Stimulated activated CD4-positive, alpha-beta T cell treated with anti-CD3 and anti-CD28 coated beads, Interleukin-12 subunit alpha, Interleukin-12 subunit beta, amount 100 ng/mL, for 48 hours (primary cell): ENCODE measurements at places on chromosomes 4 and X.

GRCh38 chr4:86300516-86300915 is 59.3 kb downstream of the MAPK10 start:
- DNase-seq, result no peak

GRCh38 chr4:105122350-105122749 is 24.3 kb upstream of the TET2 start:
- no peak for DNase-seq

DNA sequence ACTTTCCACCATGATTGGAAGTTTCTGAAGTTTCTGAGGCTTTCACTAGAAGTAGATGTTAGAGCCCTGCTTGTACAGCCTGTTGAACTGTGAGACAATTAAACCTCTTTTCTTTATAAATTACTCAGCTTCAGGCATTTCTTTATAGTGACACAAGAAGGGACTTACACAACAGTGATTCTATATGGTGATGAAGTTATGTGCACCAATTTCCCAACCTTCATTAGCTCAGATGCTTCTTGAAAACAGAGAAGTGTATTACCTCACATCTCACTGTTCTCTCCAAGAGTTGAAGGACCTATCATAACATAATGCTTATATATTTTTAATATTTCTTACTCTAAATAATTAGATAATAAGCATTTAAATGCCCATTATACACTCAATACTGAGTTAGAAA is 202.1 kb upstream of the ANXA10 start:
- DNase-seq, result no peak

- no peak for DNase-seq
These were observed 24.2 kb downstream of the CHST7 start for GRCh38 chrX:46597771-46598170.

DNA sequence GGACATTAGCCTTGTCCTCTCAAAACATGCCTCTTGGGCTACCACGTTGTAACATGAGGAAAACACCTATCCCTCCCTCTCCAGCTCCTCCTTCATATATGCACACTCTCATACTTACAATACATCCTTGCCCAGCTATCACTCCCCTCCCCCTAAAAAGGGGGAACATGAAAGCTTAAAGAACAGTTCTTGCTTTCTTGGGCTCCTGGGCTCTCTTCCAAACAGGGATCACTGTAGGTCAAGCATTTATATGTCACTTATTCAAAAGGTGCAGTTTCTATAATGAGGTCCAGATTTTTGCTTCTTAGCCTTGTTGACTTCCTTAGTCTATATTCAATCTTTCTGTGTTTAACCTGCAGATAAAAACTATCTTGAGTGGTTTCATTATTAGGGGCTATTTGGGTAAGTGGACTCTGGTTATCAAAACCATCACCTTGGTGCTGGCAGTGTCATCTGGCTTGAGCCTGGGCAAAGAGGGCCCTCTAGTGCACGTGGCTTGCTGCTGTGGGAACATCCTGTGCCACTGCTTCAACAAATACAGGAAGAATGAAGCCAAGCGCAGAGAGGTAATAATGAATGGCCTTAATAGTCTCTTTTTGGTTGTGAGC is 119.4 kb downstream of the AKAP4 start:
- DNase-seq, result peak; percentile 0

DNA sequence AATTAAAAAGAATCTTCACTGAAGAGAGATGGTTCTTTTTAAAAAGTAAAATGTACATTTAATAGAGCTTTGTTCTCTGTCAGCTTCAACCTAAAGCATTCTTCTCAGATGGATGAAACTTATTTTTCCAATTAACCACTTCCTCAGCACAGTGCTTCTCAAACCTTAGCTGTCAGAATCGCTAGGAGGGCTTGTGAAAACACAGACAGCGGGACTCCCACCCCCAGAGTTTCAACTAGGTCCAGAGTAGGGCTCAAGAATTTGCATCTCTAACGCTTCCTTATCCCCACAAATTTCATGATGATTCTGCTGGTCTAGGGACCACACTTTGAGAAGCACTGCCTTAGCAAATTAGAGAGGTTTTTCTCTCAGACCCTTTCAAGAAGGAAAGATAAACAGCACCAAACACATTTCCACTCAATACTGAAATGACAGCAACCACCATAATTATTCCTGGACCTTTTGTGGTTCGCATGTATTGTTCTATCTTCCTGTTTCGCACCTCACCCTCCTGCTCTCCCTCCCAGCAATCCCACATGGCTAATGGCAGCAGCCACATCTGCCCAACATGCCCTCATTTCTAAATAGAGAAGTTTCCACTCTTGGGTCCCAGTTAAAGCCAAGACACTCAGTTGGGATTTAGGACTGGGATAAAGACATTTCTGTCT is 73.2 kb downstream of the ZNF827 start:
- no peak for DNase-seq

DNA sequence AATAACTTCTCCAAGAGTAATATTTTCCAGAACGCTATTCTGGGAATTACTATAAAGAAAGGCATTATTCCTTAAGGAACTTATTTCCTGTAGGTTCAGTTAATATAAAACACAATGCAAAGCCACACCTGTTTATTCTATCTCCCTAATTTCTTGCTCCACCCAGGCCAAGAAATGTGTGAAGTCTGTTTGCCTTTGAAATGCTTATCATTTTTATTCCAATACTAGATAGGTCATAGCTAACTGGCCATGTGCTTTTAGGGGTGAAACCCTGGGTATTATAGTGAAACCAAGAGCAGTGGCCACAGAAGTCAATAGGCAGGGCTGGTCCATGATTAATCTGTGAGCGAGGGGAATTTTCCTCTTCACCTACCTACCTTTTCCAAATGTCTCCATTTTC is 14.8 kb downstream of the CXCL3 start:
- DNase-seq, result no peak

- no peak for DNase-seq
These were observed 19.2 kb downstream of the PPP3CA start for GRCh38 chr4:101328063-101328602.

- no peak for DNase-seq
These were observed 62.4 kb downstream of the TSC22D3 start for GRCh38 chrX:107713203-107713542.

DNA sequence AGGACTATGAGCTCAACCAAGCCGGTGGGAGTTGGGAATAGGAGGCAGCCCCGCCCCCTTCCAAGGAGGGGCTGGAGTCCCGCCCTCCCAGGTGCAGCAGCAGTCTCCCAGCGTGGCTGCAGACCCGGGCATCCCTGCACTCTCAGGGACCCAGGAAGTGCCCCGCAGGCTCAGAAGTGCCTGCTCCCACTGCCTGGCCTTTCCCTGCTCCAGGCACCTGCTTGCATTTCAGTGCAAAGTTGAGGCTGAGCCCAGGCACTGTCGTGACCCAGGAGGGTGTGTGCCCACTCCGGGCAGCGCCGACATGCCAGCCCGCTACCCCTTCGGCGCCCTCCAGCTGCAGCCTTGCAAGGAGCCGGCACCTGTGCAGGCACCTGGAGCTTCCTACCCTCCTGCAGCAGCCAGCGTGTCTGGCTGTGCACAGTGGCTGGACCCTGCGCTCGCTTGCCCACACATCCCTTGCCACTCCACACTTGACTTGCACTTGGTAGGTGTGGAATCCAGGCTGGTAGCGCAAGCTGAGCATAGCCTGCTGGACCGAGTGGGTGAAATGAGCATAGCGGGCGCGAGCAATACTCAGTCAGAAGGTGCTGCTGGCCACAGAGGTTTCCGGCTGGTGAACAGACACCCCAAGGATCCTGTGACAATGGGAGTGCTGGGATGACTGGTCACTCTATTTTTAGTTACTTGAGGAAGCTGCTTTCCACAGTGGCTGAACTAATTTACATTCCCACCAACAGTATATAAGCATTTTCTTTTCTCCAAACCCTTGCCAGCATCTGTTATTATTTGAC is 236.3 kb downstream of the PCDH10 start:
- DNase-seq, result no peak

DNA sequence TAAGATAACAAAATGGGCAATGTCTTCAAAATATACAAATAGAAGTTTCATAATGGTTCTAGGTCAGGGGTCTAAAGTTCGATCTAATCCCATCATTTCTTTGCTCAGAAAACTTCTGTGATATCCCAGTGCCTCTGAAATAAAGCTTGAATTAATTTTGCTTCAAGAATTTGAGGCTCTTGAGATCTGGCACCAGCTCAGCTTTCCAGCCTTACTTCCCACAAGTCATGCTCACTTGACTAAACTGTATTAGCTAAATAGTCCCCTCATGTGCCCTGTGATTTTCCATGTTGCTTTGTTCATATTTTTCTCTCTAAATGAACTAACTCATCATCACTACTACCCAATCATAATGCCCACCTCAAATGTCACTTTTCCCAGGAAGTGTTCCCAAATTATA is 50.8 kb upstream of the MBNL3 start:
- no peak for DNase-seq

DNA sequence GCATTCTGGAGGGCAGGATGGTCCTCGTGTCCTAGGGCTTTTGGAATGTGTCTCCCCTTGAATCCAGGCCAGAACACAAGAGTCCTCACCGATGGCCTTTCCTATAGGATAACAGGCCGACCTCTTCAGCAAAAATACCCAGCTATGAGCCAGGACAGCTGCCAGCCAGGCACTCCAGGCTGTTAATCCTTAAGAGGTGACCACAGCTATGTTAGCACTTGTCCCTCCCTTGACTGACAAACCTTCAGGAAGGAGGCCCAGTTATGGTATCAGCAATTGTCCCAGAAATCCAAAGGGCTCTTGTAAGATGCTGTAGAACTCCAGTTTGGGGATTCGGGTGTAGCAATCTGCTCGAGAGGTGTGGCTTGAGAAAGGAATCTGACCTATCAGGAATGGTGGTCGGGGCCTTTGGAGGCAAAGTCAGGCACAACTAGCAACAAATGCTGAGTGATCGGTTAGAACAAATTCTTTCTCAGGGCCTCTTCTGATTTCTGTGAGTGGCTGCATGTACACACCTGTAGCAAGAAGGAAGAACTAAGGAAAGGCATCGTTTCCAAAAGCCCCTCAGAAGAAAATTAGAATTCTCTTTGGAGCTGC is 54.6 kb downstream of the PTCHD1 start:
- no peak for DNase-seq

DNA sequence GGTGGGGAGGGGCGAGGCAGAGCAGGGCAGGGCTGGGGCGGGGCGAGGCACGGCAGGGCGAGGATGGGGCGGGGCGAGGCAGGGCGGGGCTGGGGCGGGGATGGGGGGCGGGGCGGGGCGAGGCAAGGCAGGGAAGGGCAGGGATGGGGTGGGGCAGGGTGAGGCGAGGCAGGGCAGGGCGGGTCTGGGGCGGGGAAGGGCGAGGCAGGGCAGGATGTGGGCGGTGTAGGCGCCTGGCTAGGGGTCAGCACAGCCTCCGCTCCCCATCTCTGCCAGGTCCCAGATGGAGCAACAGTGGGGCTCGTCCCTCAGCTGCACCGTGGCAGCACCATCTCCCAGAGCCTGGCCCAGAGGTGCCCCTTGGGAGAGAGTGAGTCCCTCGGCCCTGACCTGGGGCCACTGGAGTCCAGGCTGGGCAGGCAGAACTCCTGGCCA is 4.2 kb upstream of the SRPK3 start:
- no peak for DNase-seq

GRCh38 chr4:152738827-152739226 is 40.7 kb downstream of the TIGD4 start:
- no peak for DNase-seq

DNA sequence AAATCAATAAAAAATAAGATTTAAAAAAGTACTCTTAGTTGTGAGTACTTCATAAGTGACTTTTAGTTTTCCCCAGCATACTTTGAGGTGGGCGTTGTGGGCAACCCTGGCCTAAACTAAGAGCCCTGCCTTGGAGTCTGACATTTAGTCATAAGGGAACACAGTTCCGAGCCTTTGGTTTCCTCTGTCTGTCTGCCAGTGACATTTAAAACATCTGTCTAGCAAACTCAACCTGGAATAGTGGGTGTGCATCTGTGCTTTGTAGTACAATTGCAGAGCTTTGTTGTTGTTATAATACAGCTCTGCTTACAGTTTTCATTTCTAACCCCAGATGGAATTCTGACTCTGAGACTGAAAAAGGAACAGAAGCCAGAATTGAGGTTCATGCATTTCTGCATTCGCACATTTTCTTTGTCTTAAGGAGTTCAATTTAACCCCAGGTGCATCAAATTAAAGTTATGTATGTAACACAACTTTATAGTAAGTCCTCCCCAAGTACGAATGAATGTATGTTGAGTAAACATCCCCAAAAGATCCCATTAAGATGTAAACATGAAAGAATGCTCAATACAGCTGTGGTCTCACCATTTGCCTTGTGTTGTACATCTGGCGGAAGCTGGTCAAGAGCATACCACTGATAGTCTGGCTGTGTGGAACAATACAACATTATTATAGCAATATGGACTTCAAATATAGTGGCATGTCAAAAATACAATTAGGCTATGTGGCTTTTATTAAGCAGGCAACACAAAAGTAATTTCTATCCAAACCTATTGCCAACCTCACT is 25.9 kb downstream of the TNIP3 start:
- DNase-seq, result no peak

- no peak for DNase-seq
These were observed 673 bp downstream of the PARM1 start for GRCh38 chr4:74933562-74934015.

GRCh38 chr4:101415962-101416361 is 68.6 kb upstream of the PPP3CA start:
- DNase-seq, result no peak

DNA sequence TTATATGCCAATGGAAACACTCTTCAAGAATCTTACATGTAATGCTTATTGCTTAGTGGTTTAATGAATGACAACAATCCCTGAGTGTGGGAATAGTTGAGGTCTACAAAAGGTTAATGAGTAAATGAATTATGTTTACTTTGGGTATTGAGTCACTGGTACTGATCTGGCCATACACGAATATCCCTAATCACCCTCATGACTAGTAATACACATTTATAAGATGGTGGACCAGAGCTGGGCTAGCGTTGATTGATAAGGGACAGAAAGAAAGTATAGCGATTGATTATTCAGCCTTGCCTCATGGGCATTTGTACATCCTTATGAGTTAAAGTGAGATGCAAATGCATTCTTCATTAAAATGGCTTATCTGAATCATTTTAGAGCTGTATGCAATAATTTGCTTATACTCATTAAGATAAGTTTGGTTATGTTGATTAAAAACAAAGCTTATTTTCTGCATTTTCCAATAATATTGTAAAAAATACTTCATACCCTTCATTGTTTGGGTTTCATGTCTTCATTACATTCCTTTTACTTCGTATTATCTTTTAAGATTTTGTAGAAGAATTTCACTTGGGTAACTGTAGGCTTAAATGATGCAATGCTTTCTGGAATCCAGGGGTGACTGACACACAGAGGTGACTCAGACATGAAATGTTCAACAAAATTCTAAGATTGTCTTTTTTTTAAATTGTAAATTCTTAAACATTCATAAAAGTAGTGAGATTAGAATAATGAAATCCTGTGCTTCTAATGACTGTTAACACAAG is 47.4 kb downstream of the FGF2 start:
- DNase-seq, result no peak

- DNase-seq, result no peak
These were observed 131.5 kb upstream of the LDB2 start for GRCh38 chr4:17029964-17030363.

DNA sequence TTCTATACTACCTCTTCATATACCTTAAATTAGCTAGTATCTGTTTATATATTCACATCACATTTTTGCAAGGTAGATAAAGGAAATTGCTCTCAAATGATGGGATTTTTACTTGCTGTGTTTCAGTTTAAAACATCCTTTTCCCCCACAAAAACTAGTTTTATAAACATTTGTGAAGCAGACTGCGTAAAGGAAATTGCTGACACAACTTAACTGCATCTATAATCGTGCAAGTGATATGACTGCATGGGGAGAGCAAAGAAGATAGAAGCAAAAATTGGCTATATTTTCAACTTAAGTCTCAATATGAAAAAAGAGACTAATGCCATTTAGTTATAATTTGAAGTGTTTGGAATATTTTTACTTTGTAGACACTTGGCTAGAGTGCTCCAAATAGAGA is 385.2 kb downstream of the C4orf33 start:
- no peak for DNase-seq
